ENCODE measurements at places on chromosomes 1 and 21. TPM values are rescaled to one million over a fixed set of nuclear protein-coding genes. Genes with fewer than 3 reads are reported as not detected.

DNA sequence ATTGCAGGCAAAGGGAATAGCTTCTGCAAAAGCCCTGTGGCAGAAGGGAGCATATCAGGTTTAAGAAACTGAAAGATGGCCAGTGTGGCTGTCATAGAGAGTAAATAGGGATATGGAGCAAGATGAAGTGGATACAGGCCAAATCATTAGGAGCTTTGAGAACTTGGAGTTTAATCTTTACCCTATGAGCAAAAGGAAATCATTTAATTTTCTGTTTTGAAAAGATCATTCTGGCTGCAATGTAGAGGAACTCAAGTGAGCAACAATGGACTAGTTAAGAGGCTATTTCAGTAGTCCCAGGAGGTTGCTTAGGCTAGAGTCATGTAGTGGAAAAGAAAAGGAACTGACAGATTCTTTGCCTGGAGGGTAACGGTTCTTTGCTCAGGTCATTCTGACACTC is 47.2 kb downstream of the RAP1A start:
- DNase-seq = no peak

- DNase-seq = no peak
These were observed 70.7 kb downstream of the DEGS1 start for GRCh38 chr1:224253721-224254120.

GRCh38 chr1:230797942-230798365 is 50.8 kb downstream of the CAPN9 start:
- peak; percentile 71 for DNase-seq

GRCh38 chr1:231557898-231558707 is 29.6 kb downstream of the TSNAX start:
- no peak for DNase-seq

GRCh38 chr1:101452825-101453224 is 216.0 kb downstream of the S1PR1 start:
- DNase-seq = no peak

DNA sequence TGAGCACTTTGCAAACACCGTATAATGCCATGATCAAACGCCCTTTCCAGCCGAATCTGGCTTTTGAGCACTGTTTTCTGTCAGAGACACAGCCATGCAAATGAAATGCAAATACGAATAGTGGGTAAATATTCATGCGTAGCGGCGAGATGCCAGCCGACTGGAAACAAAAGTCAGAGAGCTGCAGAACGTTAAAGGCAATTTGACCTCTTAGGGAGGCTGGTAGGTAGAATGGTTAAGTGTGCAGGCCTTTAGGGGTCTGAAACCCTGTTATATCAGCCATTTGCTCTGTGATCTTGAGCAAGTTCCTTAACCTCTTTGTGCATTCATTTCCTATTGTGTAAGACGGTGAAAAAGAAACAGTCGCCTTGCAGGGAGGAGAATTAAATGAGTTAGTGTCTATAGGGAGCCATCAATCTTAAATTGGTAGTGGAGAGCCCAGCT is 6.5 kb upstream of the SDHB start:
- DNase-seq = no peak

USP33 gene
- 32.2 TPM for total RNA-seq

GRCh38 chr1:31897526-31898100 is 40.6 kb downstream of the PTP4A2 start:
- DNase-seq = no peak

DNA sequence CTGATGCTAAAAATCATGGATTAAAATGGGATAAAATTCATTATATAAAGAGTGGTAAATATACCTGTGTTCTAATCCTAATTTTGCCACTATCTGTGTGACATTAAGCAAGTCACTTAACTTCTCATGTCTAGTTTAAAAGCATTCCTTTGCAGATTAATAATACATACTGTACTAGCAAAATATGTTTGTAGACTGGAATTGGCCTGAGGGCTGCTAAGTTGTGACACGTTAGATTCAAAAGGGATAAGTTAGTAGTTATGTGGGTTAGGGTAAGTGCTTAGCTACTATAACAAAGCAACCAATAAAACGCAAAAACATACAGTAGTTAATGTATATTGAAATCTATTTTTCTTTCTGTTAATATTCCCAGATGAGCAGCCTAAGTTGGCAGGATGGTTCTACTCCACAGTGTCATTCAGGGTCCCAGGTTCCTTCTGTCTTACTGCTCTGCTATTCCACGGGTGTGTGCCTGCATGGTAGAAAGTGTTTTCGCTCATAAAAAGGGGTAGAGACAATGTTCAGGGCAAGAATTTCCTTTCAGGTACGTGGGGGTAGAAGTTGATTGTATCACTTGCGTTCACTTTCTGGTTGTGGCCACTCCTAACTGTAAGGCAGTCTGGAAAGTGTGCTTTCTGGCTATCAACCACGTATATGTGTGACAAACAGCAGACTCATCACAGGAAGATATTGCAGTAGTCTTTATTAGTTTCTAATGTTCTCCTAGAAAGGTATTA is 239.8 kb downstream of the NFIA start:
- DNase-seq = no peak

DNA sequence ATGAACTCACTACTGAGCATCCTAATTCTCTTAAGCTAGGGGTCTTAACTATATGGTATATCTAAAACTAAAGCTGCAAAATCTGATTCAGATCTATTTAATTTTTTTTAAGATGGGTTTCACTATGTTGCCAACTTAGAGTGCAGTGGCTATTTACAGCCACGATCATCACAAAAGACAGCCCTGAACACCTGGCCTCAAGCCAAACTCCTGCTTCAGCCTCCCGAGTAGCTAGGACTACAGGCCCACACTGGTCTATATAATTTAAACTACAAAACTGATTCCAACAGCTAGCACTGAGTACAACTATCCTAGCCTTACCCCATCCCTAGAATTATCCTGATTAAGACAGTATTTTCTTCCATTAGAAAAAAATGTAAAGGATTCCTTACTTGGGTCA is 37.1 kb downstream of the EIF4G3 start:
- peak; percentile 71 for DNase-seq

DNA sequence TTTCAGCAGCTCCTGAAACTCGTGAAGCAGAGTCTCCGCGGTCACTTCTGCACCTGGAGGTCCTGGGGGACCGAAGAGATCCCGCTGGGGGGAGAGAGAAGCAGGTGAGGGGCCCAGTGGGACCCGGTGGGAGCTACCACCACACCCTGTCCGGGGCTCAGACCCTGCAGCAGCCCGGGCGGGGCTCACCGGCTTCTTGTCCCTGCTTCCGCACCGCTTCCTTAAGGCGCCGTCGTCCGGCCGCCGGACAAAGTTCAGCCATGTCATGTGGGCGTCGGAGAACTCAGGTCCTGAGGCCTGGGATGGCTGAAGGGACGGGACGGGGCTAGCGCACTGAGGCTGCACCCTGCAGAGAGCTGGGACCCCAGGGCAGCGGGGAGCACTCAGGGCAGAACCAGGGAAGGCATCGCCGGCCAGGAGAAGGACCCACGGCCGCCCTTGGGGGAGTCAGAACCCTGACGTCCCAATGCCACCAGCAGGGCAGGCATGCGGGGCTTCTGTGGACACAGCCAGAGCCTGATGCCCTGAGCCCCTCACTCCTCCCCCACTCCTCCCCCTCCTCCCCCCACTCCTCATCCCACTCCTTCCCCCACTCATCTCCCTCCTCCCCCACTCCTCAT is 2.2 kb downstream of the C1QTNF12 start:
- no peak for DNase-seq

DNA sequence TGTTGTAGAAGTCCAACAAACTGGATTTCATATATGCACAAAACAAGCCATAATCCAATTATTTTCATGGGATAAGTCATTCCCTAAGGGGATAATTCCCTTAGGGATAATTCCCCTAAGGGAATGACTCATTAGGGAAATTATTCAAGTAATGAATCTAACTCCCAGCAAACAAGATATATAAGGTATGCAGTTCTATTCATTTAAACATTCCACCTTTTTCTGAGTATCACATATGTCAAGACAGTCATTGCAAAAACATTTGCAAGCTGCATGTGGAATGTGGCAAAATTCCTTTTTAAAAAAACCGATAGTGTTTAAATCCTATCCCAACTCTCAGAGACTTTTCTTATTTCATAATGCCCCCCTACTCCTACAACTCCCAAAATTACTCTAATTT is 131.2 kb downstream of the AKT3 start:
- no peak for DNase-seq

CTSK gene
- total RNA-seq = 22.2 TPM

DNA sequence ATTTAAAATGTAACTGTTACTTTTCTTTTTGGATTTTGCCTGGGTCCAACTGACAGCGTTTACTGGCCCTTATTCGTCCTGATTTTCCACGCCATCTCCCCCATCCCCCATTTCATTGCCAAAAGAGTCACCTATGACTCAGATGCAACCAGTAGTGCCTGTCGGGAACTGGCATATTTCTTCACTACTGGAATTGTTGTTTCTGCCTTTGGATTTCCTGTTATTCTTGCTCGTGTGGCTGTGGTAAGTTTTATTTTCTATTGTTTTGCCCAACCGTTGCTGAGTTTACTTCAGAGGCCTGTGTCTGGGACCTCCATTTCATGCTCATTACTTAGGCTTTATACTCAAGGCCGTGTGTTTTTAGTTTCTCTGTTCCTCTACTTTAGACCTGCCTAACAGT is 9.3 kb downstream of the LEPR start:
- no peak for DNase-seq

DNA sequence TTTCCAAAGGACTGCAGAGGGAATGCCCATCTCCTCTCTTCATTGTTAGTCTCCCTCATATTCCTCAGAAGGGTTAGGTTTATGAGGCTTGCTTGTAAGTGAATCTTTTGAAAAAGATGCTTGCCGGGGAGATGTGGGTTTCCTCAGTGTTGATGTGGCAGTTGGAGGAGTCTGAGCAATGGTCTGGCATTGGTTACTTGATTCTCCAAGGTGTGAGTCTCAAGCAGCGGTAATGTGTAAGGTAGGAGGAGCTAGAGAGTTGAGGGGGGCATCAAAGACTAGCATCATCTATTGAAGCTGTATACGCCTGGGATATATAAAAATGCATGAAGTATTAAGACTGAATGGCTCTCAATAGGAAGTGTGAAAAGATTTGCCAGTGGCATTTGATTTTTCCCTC is 21.5 kb downstream of the KHDRBS1 start:
- DNase-seq = no peak

DNA sequence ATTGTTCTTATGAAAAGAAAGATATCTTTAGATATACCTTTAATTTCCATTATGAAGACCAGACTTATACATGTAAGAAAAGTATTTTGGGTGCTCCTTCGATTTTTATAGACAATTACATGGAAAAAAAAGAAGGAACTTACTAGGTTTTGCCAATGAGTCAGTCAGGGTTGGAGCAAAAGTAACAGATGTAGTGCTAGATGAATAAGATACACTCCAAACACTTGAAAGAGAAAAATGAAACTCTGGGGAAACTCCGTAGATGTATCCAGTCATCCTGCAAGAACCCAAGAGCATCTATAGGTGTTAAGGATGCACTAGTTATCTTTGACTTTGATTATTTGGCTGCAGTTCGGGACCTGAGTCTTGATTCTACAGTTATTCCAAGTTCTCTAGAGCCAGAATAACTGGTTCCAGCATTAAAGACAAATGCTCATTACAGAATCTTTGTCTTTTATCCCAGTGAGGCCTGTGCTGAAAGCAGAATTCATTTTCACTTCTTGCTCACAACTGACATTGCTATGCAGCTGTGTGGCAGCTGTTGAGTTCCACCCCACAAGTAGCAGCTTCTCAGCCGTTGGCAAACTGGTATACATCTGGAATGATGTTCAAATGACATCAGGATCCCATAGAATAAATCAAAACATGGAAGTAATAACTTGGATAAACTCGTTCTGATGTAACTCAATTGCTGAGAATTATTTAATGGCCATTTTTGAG is 326.1 kb downstream of the ASTN1 start:
- no peak for DNase-seq

DNA sequence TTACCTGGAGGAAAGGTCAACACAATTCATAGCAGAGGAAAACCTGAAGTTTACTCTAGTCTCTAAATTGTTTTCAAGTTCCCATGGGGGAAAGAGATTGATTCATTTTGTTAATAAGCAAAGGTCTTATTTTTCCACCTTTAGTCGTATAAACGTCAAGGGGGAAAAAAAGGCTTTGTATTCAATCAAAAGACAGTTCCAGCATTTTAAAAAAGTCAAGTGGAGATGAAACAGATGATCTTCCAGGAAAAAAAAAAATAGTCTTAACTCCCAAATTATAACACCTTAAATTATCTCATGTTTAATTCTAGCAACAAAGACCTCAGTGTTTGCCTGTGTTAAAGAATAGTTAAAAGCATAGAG is 140.5 kb downstream of the TOMM20 start:
- no peak for DNase-seq

HES3 gene
- not detected for total RNA-seq

GRCh38 chr1:231923491-231924041 is 297.0 kb downstream of the DISC1 start:
- no peak for DNase-seq

ACTA1 gene
- total RNA-seq = 54.5 TPM

DNA sequence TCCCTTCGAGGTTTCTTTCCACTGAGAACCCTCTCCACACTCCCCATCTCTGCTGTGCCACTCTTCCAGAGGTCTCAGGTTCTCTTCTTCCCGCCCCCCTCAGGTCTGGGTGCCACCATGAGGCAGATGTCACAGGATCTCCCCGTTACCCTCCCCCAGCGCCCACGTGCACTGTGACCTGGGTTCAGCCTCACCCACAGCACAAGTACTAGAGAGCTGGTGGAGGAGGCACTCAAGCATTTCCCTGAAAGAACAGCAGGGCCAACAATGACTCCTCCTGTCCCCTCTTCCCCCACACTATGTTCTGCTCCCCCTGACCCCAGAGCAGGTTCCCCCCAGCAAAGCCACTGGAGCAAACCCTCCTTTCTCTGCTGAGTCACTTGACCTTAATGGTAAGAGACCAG is 14.3 kb downstream of the PLEKHA6 start:
- no peak for DNase-seq

CD164L2 gene
- total RNA-seq = not detected

- DNase-seq = no peak
These were observed 10.7 kb downstream of the ZNF648 start for GRCh38 chr1:182050481-182051448.

DNA sequence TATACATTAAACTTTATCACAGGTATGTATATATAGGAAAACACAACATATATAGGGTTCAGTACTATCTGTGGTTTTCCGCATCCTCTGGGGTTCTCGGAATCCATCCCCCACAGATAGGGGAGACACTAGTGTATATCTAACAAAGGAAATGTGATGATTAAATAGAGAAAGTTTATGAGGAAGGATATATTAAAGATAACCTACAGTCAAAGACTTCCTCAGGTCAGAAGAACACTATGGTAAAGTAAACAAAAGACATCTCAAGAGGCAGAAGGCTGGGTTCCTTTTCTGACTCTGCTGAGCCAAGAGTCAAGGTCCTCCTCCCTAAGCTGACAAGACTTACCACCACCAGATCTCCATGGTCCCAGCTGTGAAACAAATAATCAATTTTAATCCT is 12.1 kb downstream of the USP24 start:
- DNase-seq = no peak
